NCI-H1417 treated with DMSO at 0.1 percent for 48 hours (cell line): ENCODE measurements at places on chromosomes 6 and 20.

GRCh38 chr6:96542702-96543101 lies 20.2 kb upstream of the FHL5 start:
- no peak for DNase-seq

DNA sequence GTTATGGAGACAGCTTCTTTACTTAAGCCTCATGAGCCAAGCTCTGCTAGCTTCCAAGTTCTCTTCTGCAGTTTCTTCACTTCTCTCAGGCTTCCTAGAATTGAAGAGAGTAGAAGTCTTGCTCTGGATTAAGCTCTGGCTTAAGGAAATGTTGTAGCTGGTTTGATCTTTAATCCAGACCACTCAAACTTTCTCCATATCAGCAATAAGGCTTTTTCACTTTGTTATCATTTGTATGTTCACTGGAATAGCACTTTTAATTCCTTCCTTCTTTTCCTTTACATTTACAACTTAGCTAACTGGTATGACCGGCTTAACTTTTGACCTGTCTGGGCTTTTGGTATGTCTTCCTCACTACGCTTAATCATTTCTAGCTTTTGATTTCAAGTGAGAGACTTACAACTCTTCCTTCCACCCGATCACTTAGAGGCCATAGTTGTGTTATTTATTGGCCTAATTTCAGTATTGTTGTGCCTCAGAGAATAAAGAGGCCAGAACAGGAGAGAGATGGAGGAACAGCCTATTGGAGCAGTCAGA lies 236.6 kb upstream of the BMP2 start:
- DNase-seq, result no peak

DNA sequence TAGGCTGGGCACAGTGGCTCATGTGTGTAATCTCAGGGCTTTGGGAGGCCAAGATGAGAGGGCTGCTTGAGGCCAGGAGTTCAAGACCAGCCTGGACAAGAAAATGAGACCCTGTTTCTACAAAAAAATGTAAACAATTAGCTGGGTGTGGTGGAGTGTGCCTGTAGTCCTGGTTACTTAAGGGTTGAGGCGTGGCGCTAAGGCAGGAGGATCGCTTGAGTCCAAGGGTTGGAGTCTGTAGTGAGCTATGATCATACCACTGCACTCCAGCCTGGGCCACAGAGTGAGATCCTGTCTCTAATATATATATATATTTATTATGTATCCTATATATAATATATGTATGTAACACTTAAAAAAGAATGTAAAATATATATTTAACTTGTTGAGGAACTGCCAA lies 7.9 kb upstream of the ABRACL start:
- no peak for DNase-seq

- DNase-seq, result peak; percentile 68
These were observed at the start of gene MAP7 for GRCh38 chr6:136550330-136551071. Gene MAP7 (minus strand): TSS chr6:136550422. CDS start chr6:136550408, 14 bp downstream.

GRCh38 chr6:154039231-154039842 lies at the start of gene OPRM1:
Gene OPRM1 (plus strand): TSS chr6:154039240. CDS start chr6:154039545, 305 bp downstream.
- DNase-seq, result no peak

GRCh38 chr6:136726837-136727557 lies 65.3 kb downstream of the MAP3K5 start:
- no peak for DNase-seq

DNA sequence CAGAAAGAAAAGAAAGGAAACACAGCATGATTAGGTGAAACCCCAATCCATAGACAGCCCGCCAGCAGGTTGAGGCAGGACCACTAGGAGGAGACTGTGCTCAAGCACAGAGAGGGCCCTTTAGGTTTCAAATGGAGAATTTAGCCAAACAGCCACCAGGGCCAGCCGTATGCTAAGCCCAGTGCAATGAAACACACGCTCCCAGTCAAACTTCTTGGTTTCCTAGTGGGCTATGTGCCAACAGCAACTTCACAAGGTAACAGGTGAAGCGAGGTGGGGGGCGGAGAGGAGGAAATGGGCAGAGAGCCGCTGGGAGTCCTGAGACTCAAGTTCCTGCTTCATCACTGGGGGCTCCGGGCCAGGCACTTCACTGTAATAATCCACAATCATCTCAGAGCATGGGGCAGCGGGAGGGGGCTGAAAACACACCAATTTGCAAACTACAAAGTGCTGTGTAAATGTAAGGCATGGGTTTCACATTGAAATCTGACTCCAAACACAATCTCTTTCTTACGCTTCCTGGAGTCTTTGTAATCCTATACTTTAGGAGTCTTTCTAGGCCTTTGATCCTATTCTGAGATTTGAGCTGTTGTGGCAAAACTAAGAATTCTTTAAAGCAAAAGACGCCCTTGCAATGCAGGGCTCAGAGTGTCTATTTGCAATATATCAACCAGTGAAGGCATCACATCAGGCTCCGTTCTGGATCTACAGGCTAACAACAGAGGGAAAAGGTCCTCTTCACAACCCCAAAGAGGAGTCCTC lies 117.3 kb downstream of the OPRM1 start:
- DNase-seq, result no peak

GRCh38 chr6:118933855-118934460 lies 1.0 kb downstream of the MCM9 start:
- DNase-seq, result no peak

DNA sequence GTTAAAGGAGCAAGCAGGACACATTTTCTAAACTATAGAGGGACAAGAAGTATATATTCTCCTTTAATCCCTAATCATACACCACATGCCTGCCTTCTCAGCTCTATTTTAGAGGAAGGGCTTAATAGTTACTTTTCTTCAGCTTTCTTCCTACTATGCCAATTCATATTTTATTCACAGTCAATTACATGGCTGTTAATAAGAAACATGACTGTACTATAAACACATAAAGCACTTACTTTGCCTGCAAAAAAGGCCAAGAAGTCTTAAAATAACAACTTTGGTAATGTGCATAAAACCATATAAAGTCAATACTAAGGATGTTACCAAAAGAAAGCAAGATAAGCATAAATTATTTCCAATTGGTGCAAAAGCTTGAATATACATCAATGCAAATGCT lies 6.4 kb downstream of the KIAA0408 start:
- no peak for DNase-seq

GRCh38 chr20:53819973-53820451 lies 226.4 kb upstream of the ZNF217 start:
- no peak for DNase-seq

GRCh38 chr6:7215131-7215530 lies 97.9 kb downstream of the SSR1 start:
- DNase-seq, result no peak

- no peak for DNase-seq
These were observed 68.5 kb downstream of the MRPL14 start for GRCh38 chr6:44058617-44059358.

GRCh38 chr20:25038591-25039015 lies 19.3 kb downstream of the ACSS1 start:
- no peak for DNase-seq

DNA sequence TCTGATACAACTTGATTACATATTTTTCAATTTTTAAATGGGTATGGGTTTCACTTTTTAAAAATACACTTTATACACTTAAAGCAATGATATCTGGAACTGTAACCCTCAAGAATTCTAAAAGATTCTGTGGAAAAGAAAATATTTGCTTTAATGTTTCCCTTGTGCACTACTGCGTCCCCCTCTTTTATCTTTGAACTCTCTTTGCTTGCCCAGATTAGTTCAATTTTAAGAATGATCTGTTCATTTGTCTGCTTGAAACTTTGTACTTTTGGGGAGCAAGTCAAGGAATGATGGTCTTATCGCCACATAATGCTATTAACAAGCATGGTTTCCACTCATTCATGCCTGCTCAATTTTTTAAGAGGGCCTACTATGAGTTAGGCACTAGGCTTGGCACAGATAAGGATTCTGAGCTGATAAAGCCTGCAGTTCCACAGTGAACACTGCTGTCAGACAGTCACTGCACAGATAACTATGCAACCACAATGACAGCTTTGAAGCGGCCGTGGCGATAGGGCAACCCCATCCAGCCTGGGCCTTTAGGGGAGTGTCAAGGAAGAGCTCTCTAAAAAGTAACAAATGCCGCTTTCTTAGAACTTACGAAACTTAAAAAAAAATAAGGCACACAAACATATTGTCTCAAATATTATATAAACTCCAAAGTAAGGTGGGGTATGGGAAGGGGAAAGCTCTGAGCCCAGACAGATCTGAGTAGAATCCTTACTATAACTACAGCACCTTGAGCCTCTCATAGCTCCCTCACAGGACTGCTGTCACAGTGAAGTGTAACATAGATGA lies 29.7 kb downstream of the FYN start:
- no peak for DNase-seq

- no peak for DNase-seq
These were observed 24.8 kb downstream of the ZNF311 start for GRCh38 chr6:28980137-28980851.

- no peak for DNase-seq
These were observed 537 bp downstream of the TCP1 start for GRCh38 chr6:159788753-159789376.

- DNase-seq, result no peak
These were observed 78.0 kb downstream of the PDE10A start for GRCh38 chr6:165585060-165585459.

GRCh38 chr20:53245574-53245973 lies 273.4 kb downstream of the TSHZ2 start:
- DNase-seq, result no peak

- DNase-seq, result no peak
These were observed 141.7 kb downstream of the MTFR2 start for GRCh38 chr6:136108361-136108945.

DNA sequence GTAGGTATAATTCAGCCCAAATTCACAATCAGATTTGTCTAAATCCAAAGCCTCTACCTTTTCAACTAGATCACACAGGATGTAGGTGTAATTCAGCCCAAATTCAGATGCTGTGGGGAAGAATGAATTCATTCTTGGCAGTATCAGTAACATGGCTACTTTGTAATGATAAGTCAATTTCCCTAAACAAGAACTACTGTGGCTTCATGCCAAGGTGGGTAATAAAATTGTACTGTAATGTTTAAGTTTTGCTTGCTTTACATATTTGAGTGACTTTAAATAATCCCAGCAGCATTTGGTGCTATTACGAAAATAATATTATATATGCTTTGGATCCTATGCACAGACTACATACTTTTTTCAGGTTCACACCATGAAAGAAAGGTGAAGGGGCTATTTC lies 239.1 kb downstream of the HDGFL1 start:
- no peak for DNase-seq

GRCh38 chr20:6613280-6613861 lies 154.1 kb upstream of the BMP2 start:
- no peak for DNase-seq

DNA sequence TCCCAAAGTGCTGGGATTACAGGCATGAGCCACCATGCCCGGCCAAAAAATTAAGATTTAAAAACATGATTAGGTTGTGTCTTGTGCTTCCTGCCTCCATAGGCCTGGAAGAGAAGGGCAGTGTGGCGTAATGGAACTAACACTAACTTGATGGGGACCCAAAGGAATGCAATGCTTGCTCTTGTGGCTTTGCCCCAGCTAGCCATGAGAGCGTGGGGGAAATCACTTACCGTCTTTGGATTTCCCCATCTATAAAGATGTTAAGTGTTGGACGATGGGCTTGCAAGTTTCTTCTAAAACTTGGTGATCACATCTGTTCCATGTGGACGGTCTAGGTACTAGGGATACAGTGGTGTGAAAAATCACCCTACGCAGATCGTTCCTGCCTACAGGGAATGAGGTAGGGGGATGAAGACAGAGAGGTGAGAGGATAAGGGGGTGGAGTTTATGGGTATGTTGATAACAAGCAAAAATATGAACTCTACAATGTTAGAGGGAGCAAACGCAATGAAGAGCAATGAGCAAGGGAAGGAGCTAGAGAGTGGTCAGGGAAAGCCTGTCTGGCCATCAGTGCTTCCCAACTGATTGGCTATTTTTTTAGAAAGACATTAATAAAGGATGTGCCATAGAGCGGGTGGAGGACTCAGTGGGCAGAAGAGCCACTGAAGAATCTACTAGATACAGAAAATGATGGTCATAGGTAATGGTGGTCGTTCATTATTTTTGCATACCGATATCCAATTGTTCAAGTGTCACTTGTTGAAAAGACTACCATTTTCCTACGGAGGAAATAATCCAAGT lies 165.2 kb downstream of the BCAS1 start:
- no peak for DNase-seq

DNA sequence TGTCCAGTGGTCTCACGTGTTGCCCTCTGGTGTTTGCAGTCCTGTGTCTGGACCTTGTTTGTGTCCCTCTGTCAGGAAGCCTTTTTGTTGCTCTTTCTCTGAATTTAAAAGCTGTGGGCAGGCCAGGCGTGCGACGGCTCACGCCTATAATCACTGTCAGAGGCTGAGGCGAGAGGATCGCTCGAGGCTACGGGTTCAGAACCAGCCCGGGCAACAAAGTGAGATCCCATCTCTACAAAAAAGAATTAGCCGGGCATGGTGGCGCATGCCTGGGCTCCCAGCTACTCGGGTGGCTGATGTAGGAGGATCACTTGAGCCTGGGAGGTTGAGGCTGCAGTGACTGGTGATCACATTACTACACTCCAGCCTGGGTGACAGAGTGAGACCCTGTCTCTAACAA lies 28.5 kb downstream of the OSBPL2 start:
- no peak for DNase-seq

DNA sequence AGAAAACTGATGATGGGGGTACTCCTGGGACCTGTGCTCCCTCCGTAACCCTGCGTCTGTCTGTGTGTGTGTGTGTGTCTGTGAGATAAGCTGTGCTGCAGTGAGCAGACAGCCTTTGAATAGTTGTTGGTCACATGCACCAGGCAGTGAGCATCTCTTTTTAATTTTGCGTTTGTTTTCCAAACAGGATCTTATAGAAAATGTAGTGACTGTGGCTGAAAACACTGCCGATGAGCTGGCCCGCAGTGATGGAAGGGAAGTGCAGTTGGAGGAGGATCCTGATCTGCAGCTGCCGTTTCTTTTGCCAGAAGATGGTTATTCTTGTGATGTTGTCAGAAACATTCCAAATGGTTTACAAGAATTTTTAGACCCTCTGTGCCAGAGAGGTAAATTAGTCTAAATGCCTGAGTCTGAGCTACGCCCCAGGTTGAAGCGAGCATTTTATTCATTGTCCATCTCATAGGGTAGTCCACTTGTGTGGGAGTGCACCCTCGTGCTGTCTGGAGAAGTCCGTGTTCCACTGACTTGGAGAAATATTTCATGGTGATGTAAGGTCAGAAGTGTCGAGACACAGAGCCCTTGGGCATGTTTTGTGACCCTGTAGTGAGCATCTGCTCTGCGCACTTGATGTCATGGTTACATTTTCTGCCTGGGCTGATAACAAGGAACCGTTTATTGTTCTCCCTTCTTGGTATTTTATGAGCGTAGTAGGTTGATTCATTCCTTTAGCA lies 78.8 kb upstream of the KIF25 start:
- DNase-seq, result no peak

DNA sequence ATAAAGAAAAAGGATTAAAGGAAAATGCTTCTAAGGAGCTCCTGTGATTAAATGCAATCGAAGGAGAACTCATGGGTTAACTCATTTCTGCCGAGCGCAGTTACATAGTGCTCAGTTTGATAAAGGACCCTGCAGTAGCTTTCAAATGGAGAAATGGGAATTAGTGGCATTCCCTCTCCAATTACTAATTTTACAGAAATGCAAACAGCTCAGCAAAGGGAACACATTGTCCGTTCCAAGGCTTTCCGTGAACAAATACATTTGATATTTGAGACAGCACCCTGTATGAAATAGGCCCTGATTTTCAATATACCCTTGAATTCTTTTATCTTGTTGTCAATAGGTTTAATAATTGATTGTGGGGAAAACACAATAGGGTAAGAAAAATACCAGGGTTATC lies 375.9 kb upstream of the TSHZ2 start:
- DNase-seq, result no peak
